ENCODE measurements at places on chromosomes 2 and 18. TPM values are rescaled to one million over a fixed set of nuclear protein-coding genes. Genes with fewer than 3 reads are reported as not detected.

GRCh38 chr2:56315376-56315775 lies 131.6 kb downstream of the CCDC85A start:
- DNase-seq: no peak

GRCh38 chr2:142933916-142934315 lies 56.5 kb downstream of the KYNU start:
- no peak for DNase-seq

The GKN2 gene
- total RNA-seq: 53.3 TPM

The RIT2 gene
- total RNA-seq: not detected
